ENCODE measurements at places on chromosomes 1 and 21. TPM values are rescaled to one million over a fixed set of nuclear protein-coding genes. Genes with fewer than 3 reads are reported as not detected.

The ADAM30 gene
- total RNA-seq: not detected

The NTMT2 gene
- total RNA-seq: not detected

The HES3 gene
- total RNA-seq: not detected

The FAM131C gene
- total RNA-seq: not detected

The DDX59 gene
- total RNA-seq: 16.5 TPM

The NHLH2 gene
- not detected for total RNA-seq

The S100A3 gene
- total RNA-seq: 0.31 TPM

The RAB29 gene
- total RNA-seq: 25.6 TPM

The OR2T11 gene
- total RNA-seq: not detected

The NCMAP gene
- total RNA-seq: 0.05 TPM

The GJA4 gene
- total RNA-seq: not detected

The WNT3A gene
- not detected for total RNA-seq

DNA sequence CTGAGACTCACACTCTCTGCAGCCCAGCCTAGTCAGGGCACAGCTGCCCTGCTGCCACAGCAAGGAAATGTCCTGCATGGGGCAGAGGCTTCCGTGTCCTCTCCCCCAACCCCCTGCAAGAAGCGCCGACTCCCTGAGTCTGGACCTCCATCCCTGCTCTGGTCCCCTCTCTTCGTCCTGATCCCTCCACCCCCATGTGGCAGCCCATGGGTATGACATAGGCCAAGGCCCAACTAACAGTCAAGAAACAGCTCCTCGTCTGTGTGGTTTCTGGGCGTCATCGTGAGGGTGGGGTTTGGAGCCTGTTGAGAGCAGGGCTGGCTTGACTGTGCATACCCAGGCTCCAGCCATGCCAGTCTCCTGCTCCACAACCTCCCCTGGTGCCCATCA, 19.5 kb downstream of the FAAH start:
- no peak for DNase-seq

DNA sequence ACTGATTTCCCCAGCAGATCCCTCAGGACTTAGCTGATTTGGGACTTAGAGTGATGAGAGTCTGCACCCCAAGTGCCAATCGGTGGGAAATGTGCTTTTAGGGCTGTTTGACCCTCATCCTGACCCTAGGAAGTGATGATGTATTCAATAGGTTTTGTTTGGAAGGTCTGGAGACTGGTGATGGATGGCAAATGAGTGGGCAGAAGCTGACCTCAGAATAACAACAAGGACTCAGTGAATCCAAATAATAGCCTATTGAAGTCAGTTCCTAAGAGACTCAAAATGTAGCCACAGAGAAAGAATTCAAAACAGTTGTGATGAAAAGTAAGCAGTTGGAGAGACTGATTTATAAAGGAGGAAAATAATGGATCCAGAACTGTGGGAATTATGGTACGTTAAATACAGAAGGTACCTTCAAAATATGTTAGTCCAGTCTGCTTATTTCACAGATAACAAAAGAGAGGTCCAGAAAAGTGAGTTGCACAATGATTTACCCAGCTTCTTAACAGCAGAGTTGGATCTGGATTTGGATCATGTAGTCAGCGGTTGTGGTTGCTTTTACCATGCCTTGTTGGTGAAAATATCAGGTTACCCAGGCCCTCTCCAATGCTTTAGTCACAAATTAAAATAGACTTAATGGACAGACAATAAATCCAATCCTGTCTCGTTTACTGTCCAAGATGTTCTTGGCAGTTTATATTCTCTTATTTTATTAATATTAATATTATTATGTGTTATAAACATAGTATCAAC, 123.0 kb upstream of the PTBP2 start:
- no peak for DNase-seq

DNA sequence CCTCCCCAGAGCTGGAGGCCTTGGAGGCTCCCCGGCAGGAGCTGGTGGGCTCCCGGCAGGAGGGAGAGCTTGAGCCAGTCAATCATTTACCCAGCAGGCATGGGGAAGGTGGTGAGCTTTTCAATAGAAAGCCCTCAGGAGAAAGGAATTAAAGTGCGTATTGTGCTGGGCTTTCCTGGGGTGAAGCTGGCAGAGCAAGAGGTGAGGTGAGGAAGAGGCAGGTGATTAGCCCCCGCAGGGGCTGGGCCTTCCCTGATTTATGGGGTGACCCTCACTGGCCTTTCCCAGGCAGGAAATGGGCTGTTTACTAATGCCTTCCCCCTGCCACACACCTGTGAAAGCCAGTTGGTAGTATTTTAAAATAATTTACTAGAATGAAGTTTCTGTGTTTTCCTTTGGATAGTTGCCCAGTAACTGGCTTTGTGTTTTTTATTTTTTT, 25.8 kb downstream of the CLDN14 start:
- no peak for DNase-seq

- DNase-seq: no peak
Observed at GRCh38 chr21:44972301-44972814, 32.5 kb downstream of the SLX9 start.

GRCh38 chr1:10639011-10639774, 157.3 kb downstream of the CASZ1 start:
- no peak for DNase-seq

GRCh38 chr1:39977202-39977601, 22.3 kb downstream of the MFSD2A start:
- DNase-seq: peak; percentile 62

DNA sequence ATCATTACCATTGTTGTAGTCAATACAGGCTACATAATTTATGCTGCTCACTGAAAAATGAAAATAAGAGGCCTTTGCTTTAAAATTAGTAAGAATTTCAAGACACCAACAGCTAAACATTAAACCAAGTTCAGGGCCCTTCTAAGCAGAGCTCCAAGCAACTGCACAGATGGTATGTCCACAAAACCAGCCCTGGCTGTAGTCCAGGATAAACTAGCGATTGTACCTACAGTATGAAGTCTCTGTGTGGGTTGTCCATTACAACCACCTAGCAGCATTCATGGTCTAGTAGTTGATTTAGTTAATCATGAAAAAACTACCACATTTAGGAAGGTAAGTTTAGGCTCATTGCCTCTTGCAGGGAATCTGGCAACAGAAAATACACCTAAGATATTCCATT, 35.3 kb downstream of the CLCA4 start:
- no peak for DNase-seq

DNA sequence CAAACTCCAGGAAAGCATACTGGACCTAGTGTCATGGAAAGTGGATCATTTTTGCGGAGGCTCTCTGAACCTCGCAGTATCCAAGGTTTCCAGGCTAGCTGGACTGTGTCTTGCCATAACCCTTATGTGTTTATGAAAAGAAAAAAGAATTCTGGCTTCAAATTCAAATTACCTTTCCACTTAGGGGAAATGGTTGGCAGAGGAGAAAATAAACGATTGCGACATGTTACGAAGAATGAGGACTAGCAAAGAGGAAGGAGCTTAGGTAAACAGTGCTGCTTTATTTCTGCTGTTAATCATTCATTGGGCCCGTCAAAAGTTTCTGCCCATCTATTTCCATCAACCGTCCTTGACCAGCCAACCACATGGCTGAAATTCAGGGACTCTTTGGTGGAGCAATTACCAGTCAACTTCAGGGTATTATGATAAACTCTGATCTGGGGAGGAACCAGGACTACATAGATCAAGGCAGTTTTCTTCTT, at the start of gene C4BPA:
C4BPA (plus strand) TSS at position 342 of the 482 bp plus-strand sequence. CDS start 8,793 bp downstream, outside the sequence.
- DNase-seq: no peak

DNA sequence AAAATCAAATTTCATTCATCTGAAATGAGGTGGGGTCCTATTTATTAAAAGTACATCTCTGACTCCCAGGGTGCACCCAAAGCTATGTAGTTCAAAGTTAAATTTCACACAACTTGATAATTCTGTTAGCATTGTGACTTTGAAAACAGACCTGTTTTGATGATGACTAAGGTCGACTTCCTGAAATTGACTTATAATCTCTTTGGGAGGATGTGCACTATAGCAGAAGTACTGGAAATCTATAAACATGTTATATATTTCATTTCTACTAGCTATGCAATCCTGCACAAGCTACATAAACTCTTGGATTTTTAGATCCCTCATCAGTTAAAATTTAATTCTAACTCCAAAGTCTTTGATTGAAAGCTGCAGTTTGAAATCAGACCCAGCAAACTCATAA, 507.6 kb downstream of the NEGR1 start:
- no peak for DNase-seq

GRCh38 chr1:4000811-4001251, 100.8 kb upstream of the C1orf174 start:
- DNase-seq: no peak

DNA sequence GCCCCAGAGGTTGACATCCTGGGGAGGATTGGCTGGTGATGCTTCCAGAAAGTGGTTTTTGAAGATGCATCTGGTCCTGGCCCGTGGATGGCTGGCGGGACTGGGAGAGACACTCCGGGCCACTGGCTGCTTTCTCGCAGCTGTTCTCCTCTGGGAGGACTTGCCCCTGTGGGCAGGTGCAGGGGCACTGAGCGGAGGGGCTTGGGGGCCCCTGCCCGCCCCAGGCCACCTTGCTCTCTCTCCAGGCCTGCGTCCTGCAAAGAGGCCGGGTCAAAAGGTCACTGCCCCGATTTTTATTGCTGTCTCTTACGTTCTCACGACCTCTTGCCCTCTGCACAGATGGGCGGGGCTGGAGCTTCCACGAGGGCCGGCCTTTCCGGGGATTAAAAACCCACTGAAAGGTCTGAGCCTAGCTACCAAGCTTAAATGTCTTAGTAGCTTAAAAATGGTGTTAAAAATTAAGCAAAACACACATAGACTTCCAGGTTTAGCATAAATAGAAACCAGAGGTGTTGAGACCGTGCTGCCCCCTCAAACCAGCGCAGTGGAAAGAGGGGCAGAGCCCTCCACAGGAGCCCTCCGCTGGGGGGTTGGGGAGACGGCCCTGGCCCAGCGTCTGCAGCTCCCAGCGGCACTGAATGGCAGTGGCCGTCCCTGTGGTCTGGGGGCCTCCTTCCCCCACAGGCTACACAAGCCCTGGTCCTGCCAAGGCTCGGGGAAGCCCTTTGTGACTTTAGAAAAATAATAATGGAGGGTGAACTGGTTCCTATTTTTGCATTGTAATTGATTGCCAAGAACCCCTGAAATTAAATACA, 43.9 kb downstream of the SKI start:
- DNase-seq: no peak

All from SJSA1 (cell line).